Right forelimb (tissue), 1 donor: ENCODE measurements at places on chromosomes 6 and 20.
A peak's percentile ranks its signal among the peaks of the same experiment; 100 is the strongest.

GRCh38 chr20:24629668-24630067 lies 160.2 kb downstream of the SYNDIG1 start:
- DNase-seq = no peak

- DNase-seq = no peak
These were observed 13.0 kb upstream of the PFDN4 start for GRCh38 chr20:54194724-54195438.

GRCh38 chr6:142934599-142934998 lies 10.4 kb downstream of the HIVEP2 start:
- DNase-seq = no peak

- no peak for DNase-seq
These were observed 36.1 kb downstream of the GMPR start for GRCh38 chr6:16274483-16274882.

DNA sequence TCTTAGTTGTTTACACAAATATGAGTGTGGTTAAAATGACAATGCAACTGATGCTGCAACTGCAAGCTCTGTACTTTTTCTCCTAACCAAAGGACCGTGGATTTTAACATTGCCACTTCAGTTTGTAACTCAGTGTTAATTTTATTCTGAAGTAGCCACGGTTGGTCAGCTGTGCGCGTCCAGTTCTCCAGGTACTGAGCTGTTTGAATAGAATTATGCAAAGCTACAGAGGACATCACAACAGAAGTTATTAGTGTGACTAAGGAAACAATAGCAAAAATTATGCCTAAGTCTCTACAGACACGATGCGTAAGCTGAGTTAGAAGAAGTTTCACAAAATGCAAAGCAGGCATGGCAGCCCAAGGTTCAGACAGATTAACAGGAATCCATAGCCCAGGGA lies 4.4 kb upstream of the ABHD12 start:
- DNase-seq = no peak

DNA sequence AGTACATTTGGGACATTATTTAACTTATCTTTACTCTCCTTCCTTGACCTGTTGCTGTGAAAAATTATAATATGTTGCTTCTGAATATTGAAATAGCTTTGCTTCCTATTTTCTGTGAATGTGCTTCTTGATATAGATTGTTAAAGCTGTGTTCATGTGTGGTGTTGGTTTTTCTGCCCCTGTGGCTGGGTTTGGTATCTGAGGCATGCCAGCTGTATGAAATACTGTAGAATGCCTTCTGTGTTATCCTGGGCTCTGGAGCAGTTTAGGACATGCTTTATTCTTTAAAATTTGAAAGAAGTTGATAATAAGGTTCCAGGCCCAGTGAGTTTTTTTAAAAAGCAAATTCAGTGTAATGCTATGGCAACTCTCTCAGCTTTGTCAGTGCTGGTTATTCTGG lies 71.7 kb downstream of the HIVEP1 start:
- no peak for DNase-seq

DNA sequence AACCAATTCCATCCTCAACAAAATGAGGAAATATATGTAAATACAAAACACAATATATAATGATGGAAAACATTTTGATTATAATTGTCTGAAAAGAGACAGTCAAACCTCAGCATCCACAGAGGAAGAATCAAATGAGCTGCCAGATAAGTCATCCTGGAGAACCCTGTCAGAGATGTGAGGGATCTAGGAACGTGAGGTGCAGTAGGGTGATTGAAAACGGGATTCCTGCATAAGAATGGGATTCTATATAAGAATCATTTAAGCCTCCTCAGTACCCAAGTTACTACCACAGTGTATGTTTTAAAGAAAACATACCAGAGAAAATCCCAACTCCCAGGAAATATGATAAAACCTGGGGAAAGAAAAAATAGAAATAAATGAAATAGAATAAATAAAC lies 690.5 kb downstream of the FRK start:
- DNase-seq = no peak

DNA sequence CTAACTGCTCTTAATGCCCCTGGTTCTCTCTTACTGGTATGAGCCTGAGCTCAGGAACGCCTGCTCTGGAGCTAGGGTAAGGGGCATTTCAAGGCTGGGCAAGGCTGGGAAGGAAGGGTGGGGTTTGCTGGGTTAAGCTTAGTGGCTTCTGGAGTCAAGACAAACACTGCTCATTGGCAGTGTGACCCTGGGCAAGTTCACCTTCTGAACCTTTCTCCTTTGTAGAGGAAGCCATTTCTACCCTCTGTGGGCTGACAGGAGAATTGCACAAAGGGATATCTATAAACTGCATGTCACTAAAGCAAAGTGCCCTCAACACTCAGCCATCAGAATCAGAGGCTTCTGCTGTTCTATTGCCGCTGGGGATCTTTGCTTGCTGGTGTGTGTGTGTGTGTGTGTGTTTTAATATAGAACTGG lies 20.3 kb upstream of the LRRN4 start:
- DNase-seq = no peak

DNA sequence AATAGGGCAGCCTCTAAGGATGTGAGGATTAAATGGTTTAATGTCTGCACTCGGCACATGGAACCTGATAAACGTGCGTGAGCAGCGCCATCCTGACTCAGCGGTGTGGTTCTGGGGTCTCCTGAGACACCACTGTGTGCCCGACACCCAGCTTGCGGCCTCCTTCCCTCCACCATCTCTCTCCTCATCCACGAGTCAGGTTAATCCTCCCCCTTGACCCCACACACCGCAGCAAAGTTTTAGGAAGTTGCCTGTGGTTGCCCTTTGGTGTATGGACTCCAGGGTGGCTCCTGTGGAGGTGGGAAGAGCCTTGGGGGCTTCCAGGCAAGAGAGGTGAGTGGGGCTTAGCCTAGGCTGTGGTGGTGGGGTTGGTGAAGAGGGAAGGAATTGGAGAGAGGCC lies 68.2 kb downstream of the PHACTR3 start:
- DNase-seq = no peak

- DNase-seq = peak; percentile 23
These were observed 101.6 kb upstream of the FRMD1 start for GRCh38 chr6:168180548-168181011.

- no peak for DNase-seq
These were observed 33.1 kb downstream of the TFAP2A start for GRCh38 chr6:10381830-10382208.

GRCh38 chr6:2111162-2111677 lies 134.2 kb downstream of the GMDS start:
- DNase-seq = no peak

DNA sequence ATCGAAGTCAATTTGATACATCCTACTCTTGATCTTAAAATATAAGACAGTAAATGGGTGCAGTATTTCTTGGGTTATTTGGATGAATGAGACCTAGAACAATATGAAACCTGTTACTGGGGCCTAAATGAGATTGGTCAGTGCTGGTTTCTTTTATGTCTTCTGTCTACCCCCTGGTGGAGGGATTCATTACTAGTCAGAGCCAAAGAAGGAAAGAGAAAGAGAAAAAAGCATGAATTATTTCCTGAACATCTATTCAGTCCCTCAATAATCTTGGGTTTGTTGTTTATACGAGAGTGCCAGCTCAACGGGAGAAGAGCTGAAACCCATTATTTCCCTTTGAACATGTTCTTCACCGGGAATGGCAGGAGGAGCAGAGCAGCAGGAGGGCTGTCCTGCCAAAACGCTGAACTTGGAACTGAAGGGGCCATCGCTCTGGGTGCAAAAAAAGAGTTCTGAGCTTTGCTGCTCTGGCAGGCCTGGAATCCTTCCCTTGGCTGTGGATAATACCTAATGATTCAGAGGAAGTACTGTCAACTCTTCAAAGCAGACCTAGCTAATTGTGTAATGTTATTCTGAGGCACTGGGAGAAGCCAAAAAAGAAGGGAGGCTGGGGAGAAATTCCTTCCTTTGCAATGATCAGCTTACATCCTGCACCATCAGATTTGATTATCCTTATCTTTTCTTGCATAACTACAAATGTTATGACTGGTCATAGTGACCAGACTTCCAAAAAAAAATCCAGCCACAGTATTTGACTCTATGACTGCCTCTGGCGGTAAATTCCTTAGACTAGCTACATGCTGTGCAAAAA lies 72.0 kb downstream of the BLOC1S5 start:
- DNase-seq = no peak

- no peak for DNase-seq
These were observed 16.7 kb downstream of the EEF1A1 start for GRCh38 chr6:73504160-73504559.

- no peak for DNase-seq
These were observed 98.1 kb upstream of the VSTM2L start for GRCh38 chr20:37804584-37805566.

DNA sequence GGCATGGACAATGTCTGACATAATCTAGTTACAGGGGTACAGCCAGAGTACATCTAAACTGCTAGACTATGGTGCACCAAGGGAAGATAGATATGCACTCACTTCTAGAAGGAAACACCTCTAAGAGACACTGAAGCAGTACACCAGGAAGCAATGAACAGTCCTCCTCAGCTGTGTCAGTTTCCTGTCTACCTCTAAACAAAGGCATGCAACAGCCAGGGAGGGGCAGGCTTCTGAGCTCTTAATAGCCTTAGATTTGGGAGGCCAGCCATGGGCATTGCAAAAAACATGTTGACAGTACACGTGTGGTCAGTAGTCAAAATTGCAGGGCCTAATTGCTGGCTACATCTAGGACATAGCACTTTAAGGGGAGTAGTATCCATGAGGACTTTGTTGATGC lies 21.4 kb downstream of the CRYBG1 start:
- no peak for DNase-seq

- no peak for DNase-seq
These were observed 20.9 kb downstream of the GPR63 start for GRCh38 chr6:96816301-96816817.

DNA sequence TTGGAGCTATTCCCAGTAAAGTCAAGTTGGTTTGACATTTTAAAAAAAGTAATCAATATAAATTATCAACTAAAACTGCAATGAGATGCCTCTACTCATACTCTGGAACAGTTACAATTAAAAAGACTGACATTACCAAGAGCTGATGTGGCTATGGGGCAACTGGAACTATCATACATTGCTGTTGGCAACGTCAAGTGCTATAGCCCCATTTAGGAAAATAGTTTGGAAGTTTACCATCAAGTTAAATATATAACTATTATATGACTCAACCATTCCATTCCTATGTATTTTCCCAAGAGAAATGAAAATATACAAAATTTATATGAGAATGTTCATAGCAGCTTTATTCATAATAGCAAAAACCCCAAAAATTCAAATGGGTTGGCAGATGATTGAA lies 111.4 kb upstream of the HDGFL1 start:
- no peak for DNase-seq

DNA sequence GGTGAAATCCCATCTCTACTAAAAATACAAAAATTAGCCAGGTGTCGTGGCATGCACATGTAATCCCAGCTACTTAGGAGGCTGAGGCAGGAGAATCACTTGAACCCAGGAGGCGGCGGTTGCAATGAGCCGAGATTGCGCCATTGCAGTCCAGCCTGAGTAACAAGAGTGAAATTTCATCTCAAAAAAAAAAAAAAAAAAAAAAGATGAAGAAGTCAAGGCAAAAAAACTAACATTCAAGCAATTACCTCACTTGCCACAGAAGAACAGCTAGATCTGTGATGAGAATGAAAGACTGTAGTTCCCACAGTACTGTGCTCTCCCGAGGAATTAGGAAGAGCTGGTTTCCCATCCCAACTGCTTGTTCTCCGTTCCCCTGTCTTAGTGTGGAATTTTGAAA lies 144.7 kb upstream of the ECI2 start:
- DNase-seq = no peak

DNA sequence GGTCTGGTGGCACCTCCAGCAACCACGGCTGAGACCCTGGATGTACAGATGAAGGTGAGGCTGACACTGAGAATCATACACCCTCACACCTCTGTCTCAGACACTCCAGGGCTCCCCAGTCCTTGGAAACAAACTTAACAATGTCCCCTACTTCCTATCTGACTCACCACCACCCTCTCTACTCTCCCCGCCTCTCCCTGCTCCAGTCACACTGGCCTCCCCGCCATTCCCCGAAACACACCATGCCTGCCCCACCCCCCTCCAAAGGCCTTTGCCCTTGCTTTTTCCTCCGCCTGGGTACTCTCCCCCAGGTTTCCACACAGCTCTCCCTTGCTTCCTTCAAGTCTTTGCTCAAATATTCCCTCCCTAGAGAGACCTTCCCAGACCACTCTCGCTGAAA lies 16.3 kb downstream of the BPI start:
- DNase-seq = no peak

GRCh38 chr20:44020406-44021148 lies 105.9 kb downstream of the TOX2 start:
- DNase-seq = no peak

DNA sequence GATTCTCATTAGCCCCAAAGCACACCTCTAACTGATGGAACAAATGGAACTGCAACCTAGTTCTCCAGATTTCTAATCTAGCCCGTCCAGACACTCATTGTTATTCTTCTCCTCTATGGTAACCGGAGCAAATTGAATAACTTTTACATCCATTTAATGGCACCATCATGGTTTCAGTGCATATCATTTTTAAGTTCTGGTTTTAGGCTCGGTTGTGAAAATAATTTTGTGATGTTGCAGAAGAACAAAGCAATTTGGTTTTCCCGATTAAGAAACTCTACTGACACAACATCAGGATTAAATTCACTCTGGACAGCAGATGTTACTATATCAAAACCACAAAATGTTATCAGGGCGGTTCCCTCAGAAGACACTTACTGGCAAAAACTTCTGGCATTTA lies 42.5 kb upstream of the HBS1L start:
- no peak for DNase-seq

DNA sequence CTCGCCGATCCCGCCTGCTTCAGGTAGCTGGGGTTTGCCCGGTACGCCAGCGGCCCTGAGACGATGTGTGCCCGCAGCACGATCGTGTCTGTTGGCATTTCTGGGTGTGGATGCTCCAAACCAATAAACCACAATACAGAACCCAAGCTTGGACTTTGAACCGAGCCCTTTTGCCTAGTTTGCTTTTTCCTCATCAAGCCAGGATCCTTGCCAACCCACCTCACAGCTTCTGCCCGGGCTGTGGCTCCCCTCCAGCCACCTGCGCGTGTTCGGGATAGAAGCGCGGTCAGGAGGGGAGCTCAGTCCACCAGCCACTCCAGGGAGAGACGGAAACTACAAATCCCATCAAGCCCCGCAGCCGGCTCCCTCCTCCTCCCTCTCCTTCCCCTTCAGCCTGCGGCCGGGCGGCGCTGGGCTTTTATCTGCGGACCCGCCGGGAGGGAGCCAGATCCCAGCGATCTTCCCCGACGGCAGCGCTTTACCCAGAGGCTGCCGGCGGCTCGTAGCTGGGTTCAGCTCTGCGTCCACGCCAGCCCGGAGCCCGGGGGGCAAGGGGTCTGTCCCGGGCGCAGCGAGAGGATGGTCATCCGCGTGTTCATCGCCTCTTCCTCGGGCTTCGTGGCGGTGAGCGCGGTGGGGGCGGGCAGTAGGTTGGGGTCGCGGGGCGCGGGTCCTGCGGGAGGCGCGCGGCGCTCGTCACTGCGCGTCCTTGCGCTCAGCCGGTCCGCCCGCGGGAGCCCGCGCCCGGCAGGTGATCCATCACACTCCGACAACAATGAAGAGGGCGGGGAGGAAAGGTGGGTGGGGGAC lies at the start of gene SH3BGRL2:
TSS of gene SH3BGRL2 (plus strand) at position 447 of the 810 bp plus-strand sequence. CDS start at position 580, 133 bp downstream.
- peak; percentile 79 for DNase-seq
